ENCODE measurements at places on chromosomes 5 and 9.

GRCh38 chr5:107783551-107783950 is 112.8 kb upstream of the EFNA5 start:
- DNase-seq = no peak

DNA sequence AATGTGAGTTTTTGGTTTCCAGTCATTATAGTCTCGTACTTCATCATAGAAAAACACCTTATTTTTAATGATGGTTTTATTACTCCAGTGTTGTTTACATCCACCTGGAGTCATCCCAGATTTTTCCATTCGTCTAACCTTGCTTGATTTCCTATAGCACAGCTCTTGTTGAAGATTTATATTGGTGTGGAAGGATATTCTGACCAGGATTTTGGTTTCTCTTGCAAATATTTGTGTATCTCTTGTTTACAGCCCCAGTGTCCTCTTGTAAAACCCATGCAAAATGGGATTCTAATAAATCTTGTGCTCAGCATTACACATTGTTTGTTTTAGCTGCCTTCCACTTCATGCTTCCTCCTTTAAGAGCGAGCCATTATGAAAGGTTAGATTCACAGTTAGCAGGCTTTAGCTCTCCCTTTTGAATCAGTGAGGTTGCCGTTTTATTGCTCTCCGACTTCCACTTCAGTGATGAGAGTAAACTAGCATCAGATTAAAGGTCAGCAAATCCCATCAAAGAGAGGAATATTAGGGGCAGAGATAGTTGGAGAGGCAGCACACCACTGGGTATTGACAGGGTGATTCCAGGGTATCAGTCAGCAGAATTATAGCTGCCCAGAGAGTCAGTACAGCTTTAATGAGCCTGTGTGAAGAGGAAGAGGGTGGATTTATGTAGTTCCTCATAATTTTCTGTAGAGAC is 157.1 kb downstream of the PBX3 start:
- DNase-seq = no peak

- no peak for DNase-seq
Observed at GRCh38 chr5:147690595-147690994, 91.9 kb downstream of the JAKMIP2 start.

GRCh38 chr5:31273631-31274378 is 80.3 kb downstream of the CDH6 start:
- DNase-seq = no peak

GRCh38 chr9:85185486-85186217 is 516.1 kb downstream of the NTRK2 start:
- no peak for DNase-seq

DNA sequence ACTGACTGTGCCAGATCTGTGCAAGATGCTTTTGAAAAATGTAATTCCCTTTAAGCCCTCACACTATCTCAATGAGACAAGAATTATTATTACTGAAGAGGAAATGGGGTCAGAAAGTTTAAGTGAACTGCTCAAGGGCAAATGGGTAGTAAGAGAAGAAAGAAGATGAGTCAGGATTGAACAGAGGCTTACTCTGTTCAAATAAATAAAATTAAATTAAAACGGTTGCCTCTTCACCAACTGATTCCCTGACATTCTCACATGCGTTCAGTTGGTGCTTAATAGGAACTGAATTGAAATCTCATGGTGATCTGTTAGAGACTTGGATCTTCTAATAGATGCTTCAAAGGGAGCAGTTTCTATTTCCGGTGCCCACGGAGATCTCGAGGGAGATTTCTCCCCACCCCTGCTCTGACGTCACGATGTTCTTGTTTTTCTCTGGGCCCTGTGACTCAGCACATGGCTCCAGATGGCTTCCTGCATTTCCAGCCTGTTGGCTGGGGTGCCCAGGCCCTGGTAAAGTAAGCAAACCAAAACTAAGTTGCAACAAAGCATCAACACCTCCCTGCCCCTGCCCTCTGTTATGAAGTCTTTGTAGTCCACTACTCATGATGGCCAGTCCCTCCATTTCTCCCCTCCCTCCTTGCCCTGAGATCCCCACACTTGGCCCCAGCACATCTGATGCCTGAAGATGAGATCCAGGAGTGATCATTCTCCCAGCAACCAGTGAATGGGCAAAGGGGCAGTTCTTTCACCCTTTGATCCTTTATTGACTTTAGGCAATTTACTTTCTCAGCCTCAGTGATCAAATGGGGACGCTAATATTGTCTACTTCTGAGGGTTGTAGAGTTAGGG is 106.1 kb upstream of the CPEB4 start:
- no peak for DNase-seq

DNA sequence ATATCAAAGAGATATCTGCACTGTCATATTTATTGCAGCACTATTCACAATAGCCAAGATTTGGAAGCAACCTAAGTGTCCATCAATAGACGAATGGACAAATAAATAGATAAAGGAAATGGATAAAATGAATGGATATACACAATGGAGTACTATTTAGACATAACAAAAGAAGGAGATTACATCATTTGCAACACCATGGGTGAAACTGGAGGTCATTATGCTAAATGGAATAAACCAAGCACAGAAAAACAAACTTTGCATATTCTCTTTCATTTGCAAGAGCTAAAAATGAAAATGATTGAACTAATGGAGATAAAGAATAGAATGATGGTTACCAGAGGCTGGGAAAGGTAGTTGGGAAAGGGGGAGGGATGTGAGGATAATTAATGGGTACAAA is 155.0 kb upstream of the PTGER4 start:
- no peak for DNase-seq

Data from NCI-H2107 (cell line).